ENCODE measurements at places on chromosomes 5 and 9.

DNA sequence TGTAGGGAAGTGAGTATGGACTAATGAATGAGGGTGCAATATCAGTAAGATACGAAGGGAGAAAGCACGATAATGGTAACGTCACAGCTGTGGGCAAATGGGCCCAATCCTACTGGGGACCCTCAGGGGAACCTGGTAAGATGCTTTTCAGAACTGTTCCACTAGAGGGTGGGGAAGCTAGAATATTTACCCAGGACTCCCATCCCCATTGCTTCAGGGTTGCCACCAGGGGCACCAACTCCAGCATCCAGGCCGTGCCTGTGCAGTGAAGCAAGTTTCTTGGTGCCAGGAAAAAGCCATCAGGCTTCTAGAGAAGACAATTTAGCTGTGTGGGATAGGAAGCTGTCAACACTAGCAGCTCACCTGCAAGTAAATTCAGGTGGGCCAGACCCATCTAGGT lies 409.3 kb downstream of the AGTPBP1 start:
- no peaks in the 10 kb centered on the region for H3K36me3 ChIP-seq
- H3K4me1 ChIP-seq, result no peaks in the 10 kb centered on the region
- no peaks in the 10 kb centered on the region for H3K27me3 ChIP-seq
- no peak overlapping the region for H3K27ac ChIP-seq
- H3K4me3 ChIP-seq, result no peak overlapping the region

DNA sequence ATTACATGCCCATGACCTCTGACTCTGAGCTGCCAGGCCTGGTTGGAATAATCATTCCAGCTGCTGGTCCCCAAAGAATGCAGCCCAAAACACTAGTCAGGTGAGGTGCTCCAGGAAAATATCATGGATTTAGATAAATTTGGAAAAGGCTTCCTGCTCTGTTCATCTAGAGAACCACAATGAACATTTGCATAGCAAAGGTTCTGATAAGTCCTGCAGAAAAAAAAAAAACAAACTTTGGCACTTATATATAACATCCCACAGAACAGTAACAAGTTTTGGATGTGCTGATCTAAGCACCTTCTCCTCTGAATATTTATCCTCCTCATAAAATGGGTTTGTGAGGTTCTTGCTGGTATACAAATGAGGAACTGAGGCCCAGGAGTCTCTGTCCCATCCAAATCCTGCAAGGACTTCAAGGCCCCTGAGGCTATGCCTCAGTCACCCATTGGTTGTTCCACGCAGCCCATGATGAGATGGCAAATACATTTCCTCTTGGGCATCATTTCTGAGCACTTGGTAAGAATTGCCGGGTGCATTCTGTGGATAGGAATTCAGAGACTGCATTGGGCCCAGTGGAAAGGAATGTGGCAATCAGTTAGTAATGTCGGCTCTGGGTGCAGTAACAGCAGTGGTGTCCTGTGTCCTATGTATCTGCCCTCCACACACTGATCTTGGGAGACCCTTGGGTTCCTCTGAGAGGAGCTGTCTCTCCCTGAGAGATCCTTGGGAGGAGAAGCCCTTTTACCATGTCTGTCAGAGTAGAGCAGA lies 73.4 kb upstream of the ASS1 start:
- no peak for DNase-seq
- no peak overlapping the region for H3K4me3 ChIP-seq
- H3K27me3 ChIP-seq, result no peaks in the 10 kb centered on the region
- no peaks in the 10 kb centered on the region for H3K36me3 ChIP-seq

DNA sequence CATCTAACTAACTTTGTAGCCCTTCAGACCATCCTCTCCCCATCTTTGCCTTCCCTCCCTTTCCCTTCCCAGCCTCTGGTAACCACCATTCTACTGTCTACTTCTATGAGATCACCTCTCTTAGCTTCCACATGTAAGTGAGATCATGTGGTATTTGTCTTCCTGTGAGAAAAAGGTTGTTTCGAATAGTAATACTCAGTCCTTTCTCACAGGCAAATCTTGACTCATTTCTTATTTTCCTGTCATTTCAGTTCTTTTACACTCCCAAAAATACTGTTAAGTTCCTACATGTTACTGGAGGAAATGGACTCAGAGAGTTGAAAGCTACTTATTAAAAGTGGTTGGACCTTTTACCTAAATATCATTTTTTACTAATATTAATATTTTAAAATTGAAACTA lies 82.1 kb downstream of the SLF1 start:
- no peak overlapping the region for H3K27ac ChIP-seq
- no peak for DNase-seq
- no peaks in the 10 kb centered on the region for H3K4me1 ChIP-seq
- H3K27me3 ChIP-seq, result no peaks in the 10 kb centered on the region

GRCh38 chr5:135486131-135487036 lies 34.2 kb upstream of the TIFAB start:
- H3K36me3 ChIP-seq, result no peaks in the 10 kb centered on the region
- H3K27me3 ChIP-seq, result peaks cover 55% of the 10 kb centered on the region
- no peak overlapping the region for H3K27ac ChIP-seq
- H3K4me1 ChIP-seq, result peaks cover 3% of the 10 kb centered on the region
- no peak overlapping the region for H3K4me3 ChIP-seq

GRCh38 chr5:7667216-7667767 lies 183.6 kb downstream of the CFAP90 start:
- no peak overlapping the region for H3K27ac ChIP-seq
- no peaks in the 10 kb centered on the region for H3K27me3 ChIP-seq
- H3K4me3 ChIP-seq, result no peak overlapping the region
- no peak for DNase-seq
- no peaks in the 10 kb centered on the region for H3K4me1 ChIP-seq

DNA sequence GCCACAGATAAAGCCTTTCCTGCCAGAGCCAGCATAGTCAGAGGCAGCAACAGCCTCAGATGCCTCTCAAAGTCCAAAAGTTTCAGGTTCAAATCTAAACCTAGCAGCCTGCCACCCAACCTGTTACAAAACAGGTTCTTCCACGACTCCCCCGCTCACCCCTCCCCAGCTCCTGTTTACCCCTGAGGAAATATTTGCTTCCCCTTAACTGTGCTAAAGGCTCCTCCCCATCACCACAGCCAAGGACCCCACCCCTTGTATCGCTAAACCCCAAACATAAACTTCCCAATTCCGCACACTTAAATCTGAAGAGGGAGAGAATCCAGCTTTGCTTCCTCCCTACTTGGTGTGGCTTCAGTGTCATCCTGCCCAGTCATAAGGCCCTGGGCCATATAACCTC lies 15.4 kb upstream of the VDAC1 start:
- H3K4me1 ChIP-seq, result no peaks in the 10 kb centered on the region
- DNase-seq, result no peak
- H3K27me3 ChIP-seq, result peaks cover 3% of the 10 kb centered on the region
- H3K36me3 ChIP-seq, result no peaks in the 10 kb centered on the region
- no peak overlapping the region for H3K27ac ChIP-seq

GRCh38 chr5:10421896-10422691 lies 19.6 kb upstream of the ROPN1L start:
- H3K27ac ChIP-seq, result peak overlapping the region; percentile 44
- H3K36me3 ChIP-seq, result peaks cover 24% of the 10 kb centered on the region
- H3K4me3 ChIP-seq, result no peak overlapping the region
- H3K4me1 ChIP-seq, result peaks cover 29% of the 10 kb centered on the region
- H3K27me3 ChIP-seq, result no peaks in the 10 kb centered on the region
